ENCODE measurements at places on chromosomes 3 and 15.

- DNase-seq = peak; percentile 37
Measured at GRCh38 chr3:72161881-72162595, 377.1 kb upstream of the PROK2 start.

- DNase-seq = peak; percentile 12
Measured at GRCh38 chr3:48090166-48090939, 74.1 kb upstream of the MAP4 start.

GRCh38 chr3:134611516-134611915 lies 39.3 kb downstream of the KY start:
- DNase-seq = no peak

DNA sequence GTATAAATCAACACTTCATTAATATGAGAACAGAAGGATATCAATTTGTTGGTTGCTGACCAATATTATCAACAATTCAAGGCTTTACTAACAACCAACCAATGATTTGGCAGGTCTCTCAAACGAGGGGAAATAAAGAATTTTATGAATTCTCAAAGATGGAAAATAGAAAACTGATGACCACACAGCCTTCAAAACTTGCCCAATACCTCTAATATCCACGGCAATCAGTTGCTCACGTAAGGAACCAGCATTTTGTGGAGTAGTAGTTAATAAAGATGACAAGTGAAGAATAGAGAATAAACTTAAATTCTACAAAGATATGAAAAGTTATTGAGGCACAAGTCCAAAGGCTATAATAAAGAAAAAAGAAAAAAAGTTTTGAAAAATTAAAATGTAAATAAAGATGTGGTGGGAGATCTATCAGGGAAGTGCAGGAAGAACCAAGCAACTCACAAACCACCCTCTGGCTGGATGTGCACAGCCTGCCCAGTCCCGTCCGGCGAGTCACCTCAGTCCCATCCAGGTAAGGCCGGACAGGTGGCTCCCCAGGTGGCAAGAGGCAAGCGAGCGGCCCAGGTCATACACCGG lies 808 bp downstream of the GK5 start:
- no peak for DNase-seq

DNA sequence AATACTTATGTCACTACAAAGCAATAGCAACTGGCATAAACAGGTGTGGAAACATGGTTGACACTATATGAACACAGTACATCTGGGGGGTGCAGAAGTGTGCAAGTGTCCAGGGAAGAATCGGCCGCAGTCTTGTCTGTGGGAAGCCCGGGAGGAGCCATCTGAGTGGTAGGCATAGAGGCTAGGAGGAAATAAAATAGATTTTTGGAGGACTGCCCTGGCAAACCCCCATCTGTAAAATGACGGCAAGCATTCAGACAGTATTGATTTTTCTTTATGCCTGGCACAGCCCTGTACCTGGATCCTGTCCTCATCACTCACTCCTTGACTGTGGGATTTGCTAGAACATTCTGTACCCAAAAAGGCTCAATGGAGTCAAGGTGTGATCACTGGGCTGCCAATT lies 31.3 kb downstream of the THSD4 start:
- no peak for DNase-seq

GRCh38 chr3:157249606-157250005 lies 89.7 kb upstream of the CCNL1 start:
- no peak for DNase-seq

DNA sequence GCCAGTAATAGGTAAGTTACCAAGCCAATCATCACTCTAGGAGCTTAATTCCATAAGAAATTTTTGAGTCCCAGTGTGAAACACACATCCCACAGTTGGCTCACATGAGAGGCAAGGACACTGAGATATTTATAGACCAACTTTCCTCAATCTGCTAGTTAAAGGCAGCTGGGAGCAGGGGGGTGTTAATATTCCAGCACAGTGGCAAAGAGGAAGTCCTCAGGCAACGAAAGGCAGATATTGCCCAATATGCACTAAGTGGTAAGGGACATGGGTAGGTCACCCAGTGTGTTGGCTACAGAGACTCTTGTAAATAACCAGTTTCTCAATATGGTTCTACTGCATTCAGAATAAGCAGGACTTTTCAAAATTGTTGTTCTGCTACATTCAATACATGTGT lies 61.0 kb downstream of the TOP2B start:
- peak; percentile 21 for DNase-seq

DNA sequence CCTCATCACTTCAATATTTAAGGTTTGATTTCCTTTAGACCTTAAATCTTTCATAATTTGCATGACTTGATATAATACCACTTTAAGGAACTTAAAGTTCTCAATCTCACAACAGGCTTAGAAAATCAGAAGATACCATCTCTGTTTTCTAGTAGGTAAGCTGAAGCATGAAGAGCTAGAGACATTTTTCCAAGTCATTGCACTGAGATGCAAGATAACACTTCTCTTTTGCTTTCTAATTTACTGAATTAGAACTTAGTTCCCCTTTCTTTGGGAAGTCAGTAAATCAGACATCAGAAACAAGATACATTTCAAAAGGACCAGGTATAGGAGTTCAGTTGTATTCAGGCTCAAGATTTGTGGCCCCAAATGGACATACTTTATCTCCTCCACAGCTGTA lies 79.7 kb downstream of the DZIP3 start:
- no peak for DNase-seq

GRCh38 chr3:133441867-133442270 lies 42.0 kb downstream of the BFSP2 start:
- DNase-seq = no peak

DNA sequence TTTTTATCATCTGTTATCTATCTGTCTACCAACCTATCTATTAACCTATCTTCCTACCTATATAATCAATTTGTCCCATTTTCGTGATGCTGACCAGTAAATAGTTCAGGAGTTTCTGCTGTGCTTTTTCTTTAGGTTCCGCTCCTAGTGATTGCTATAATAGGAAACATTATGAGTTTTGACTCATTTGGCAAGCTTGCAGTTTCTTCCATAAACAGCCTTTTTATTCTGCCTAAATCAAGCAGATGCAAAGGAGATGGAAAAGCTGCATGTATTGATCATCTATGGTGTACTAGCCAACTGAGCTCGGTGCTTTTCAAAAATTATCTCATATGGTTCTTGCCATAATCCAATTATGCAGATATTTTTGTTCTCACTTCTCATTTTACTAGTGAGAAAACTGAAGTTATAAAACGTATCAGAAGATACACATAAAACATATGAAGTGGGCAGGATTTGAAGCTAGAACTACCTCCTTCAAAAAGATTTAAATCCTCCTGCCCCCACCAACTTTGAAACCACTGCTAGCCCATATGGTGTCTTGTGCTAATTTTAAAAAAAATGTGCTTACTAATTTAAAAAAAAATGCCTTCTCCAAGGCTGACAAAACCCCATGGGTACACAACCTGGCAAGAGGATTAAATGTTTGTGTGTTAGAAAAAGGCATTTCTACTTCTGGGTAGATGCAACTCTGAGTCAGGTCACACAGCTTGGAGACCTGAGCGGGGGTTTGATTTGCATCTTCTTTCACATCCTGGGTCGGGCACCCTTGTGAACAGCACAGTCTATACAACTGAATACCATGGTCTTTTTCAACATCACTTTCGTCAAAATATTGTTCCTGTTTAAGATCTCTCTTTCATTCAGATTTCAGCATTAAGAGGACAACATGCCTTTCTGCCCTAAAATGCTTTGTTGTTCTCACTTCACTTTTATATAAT lies 267.0 kb downstream of the CHL1 start:
- DNase-seq = no peak

DNA sequence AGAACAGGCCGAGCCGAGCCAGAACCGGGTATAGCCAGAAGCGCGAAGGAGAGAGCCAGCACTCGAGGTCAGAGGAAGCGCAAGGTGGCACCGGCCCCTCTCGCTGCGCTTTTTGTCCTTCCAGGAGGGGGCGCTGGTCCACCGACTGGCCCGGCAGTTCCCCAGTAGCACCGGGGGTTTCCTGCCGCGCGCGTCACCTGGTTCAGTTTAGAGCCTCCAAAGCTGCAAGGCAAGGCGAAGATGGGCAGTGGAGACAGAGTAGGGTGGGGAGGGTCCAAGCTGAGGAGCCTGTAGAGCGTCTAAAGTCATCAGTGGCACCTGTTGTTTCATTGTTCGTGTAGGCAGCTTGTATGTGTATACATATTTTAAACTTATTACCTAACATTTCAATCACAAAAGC lies 7.6 kb upstream of the NR2E3 start:
- no peak for DNase-seq

DNA sequence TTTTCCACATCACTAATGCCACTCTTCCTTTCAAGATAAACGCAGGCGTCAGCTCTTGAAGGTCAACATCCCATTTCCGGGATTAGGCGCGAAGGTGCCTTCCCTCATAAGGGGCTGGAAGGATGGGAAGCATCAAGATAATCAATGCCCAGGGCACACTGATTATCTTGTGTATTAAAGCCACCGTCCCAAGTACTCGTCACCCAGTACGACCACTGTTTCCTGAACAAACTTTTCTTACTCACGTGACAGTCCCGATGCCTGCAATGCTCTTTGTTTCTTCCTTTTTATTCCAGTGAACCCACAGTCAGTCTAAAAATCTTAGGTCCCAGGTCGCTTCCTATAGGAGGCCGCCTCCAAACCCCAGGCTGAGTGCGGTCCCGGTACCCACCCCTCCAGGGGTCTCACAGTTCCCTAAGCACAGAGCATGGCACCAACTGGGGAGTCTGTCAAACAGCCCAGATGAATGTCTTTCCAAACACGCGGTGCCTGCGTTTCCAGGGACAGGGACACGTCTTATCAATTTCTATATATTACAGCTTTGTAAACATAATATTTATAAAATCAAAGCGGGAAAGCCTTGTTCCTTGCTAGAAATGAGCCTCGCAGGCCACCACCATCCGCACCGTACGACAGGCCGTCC lies 589 bp downstream of the ANAPC13 start:
- peak; percentile 32 for DNase-seq

GRCh38 chr3:24237971-24238706 lies 256.5 kb downstream of the THRB start:
- DNase-seq = peak; percentile 97

DNA sequence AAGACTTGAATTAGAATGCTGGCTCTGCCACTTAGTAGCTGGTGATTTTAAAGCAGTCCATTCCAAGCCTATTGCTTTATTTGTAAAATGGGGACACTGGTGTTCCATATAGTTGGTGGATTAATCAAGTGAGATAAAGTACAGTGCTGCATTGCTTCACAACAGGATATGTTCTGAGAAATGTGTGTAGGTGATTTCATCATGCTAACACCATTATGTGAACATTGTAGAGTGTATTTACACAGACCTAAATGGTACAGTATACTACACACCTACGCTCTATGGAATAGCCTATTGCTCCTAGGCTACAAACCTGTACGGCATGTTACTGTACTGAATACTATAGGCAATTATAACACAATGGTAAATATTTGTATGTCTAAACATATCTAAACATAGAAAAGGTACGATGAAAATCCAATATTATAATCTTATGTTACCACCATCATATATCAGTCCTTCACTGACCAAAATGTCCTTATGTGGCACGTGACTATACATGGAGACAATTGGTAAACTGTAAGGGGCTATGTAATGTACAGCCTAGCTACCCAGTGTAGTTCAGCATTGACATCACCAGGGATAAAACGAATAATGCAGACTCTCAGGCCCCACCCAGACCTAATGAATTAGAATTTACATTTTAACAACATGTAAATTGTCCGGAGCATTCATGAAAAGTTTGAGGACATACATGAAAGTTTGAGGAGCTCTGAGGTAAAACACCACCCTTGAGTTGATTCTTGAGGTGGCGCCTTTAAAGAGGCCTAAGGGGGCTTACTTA lies 121.4 kb upstream of the BFSP2 start:
- no peak for DNase-seq

DNA sequence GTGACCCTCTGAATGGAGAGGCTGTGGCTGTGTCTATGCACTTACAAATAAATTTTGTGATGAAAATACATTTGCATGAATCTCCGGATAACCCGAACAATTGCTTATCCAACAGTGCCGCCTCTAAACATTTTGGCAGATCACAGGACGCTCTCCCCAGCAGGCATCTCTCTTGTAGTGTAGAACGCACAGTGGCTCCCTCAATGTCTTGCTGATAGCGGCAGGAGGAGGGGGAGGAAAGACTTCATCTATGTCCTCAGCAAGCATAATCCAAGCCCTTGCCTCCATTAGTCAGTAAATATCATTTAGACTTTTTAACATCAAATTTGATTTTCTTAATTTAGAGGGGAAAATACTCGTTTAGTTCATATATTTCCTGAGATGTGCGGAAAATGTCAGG lies 318.1 kb upstream of the IGF1R start:
- DNase-seq = no peak

DNA sequence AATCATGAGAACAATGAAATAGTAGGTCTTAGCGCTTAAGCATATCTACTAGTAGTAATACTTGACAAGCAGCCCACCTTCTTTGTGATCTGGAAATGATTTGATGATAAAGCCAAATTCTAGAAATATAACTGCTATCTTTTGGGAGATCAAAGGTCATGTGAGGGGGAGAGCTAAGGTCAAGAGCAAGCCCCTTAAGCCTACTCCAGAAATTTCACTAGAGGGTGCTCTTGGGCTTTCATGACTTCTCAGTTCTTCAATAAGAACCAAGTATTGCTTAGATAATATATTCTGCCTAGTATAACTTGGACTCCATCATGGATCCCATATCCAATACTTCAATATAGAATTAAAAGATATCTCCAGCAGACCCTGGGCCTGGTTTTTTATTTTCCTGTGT lies 319.6 kb downstream of the ZBTB20 start:
- peak; percentile 52 for DNase-seq

- DNase-seq = no peak
Measured at GRCh38 chr15:79924379-79924778, 27.6 kb upstream of the MTHFS start.

GRCh38 chr3:14422016-14422963 lies 19.9 kb downstream of the SLC6A6 start:
- DNase-seq = no peak

- DNase-seq = no peak
Measured at GRCh38 chr3:124654470-124654845, 75.8 kb upstream of the UMPS start.

DNA sequence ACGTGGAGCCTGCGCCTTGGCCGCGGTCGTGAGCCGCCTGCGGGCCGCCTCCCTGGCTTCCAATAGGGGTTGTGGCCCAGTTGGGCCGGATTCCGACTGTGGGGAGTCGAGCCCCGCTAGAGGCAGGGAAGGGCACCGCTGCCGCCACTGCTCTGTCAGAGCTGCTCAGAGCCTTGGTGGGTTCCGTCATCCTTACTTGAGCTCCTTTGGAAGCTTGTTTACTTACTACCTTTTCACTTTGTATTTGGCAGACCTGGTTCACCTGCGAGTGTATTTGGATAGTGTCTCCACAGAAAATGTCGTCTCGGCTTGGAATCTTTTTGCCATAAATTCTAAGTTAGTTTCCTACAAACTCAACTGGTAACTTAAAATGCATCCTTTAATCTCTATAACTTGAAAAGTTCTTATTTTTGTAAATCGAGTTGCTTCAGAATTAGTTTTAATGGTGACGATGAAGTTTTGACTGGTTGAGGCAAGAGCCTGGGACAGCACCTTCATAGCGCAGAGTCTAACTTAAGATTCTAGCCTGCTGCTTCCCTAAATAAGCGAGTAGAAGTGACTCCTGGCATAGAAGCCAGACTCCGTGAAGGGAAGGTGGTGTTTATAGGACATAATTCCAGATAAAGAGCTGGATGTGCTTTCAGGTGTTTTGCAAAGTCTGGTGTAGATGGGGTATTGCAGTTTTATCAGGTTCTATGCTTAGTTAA lies 800 bp downstream of the DAG1 start:
- no peak for DNase-seq

All from fibroblast of skin of scalp (primary cell).